ENCODE measurements at places on chromosomes 3 and 15.

- no peak for DNase-seq
Measured at GRCh38 chr15:74044267-74045110, 37.9 kb downstream of the GOLGA6A start.

DNA sequence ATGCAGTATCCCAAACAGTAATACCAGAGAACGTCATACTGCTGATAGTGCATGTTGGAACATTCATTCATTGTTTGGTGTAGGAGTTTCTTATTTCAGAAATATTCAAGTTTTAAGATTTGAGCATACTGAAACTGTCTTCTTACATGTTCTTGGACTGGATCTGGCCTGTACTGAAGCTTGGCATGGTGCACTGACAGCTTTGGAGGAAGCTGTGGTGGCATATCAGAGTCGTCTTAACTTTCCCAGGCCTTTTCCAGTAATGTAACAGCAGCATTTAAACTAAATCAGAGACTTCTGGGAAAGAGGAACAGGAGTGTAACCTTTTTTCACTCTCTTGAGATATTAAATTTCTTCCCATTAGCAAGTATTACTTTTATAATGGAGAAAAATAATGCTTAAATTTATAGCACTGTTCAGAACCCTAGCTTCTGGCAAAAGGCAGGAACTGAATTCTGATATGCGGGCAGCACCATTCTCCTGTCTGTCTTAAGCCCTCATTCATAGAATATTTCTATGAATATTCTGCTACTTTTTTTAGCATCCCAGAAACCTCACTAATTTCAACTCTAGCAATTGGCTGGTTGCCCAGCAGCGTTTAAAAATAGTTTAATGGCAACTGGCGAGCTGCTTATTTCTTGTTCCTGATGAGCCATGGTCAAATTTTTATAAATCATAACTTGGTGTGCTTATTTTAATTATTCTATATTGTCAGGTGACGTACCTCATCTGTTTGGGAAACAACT lies 31.1 kb downstream of the DNAJC13 start:
- no peak for DNase-seq

DNA sequence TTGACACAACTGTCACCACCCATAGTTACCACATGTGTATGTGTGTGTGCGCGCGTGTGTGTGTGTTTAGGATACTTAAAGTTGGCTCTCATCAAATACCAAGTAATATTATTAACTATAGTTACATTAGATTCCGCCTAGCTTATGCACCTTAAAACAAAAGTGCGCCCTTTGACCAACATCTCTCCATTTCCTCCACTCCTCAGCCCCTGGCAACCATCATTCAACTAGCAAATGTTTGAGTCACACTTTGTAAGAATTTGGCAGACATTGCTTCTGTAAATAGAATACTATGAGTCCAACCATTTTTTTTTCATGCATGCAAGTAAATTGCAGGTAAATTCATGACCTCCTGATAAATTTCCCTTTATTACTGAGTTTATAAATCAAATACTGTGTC lies 169.3 kb downstream of the GBE1 start:
- no peak for DNase-seq

- DNase-seq = no peak
Measured at GRCh38 chr3:48934333-48934991, 15.8 kb downstream of the ARIH2 start.

DNA sequence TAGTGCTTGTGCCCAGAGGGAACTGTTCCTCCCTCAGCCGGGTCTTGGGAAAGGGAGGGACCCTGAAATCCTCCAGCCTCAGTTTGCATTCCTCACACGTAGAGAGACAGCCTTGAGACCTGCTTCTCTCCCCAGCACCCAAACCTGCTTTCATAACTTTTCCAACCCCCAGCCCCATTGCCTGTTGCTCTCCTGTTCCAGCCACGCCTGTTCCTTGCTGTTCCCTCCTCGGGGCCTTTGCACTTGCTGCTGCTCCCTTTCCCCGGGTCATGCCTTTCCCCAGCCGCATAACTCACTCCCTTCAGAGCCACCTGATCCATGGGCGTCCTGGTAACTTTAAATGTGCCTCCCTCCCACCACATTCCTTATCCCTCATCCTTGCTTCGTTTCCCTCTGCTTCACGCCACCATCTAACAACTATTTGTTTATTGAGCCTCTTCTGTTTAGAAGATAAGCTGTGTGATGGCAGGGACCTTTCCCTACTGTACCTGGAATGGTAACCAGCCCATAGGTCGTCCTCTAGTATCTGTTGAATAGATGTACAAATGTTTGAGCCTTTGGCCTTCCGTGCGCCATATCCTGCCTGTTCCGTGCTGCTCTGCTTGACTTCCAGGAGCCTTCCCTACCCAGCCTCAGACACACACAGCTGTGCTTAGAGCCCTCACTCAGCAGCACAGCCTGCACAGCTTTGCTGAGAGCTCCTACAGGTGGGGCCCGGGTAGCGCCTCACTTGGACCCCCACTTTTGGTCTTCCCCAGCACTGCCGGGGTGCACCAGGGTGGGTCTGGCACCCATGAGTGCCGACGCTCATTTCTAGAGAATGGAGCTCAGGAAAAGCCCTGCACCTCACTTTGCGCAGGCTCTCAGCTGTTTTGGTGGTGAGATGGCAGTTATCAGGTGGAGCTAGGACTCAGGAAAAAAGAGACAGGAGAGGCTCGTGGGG lies 60.2 kb downstream of the SCN5A start:
- no peak for DNase-seq

DNA sequence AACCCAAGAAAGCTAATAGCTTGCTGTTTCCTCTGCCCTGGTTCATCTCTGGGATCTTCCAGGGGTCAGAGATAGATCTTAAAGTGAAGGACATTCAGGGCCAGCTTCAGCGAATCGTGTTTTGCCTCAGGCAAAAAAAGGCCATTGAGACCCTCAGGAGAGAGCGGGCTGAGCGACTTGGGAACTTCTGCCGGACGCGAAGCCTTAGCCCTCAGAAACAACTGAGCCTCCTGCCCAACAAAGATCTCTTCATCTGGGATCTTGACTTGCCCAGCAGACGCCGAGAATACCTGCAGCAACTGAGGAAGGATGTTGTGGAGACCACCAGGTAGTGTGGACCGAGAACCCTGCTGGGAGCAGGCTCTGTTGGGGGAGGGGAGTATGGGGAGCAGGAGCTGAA lies 42.5 kb downstream of the CDAN1 start:
- DNase-seq = no peak

GRCh38 chr3:13618836-13619235 lies 69.9 kb downstream of the FBLN2 start:
- DNase-seq = no peak

DNA sequence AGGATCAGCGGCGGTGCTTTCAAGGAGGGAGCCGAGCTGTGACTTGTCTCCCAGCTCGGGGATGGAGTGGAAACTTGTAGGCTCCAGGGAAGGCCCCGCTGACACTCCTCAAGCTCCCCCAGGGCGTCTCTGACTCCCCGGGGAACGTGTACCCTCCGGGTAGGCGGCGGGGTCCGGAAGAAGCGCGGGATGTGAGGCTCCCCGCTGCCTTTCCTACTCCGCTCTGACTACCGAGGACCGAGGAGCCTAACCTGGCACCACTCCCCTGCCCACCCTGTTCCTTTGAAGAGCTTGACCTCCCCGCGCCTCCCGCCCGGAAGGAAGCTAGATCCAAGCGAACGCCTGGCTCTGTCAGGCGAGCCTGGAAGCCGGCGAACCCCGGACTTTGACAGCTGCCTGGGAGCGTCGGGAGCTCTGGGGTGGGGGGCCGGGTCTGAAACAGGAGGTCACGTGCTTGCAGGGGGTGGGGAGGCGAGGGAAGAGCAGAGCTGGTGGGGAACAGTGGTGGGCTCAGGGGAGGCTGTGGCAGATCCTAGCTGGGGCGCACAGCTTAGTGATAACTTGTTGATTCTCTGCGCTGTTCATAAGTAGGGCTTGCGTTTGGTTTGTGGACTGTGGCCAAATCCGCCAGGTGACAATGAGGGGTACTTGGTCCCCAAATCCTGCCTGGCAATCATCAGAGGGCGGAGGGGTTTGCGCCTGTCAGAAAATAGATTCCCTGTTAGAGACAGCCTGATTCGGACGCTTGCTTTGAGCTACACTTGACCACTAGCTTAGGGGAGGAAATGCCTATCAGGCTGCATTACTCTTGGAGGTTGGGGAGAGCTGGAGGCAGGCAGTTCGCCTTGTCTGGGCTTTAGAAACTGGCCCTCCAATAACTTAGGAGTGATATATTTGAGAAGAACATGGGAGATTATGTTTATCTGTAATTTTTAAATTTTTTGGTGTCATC lies 1.2 kb downstream of the CLSTN2 start:
- DNase-seq = no peak

- DNase-seq = no peak
Measured at GRCh38 chr3:54659347-54659746, 268.5 kb downstream of the LRTM1 start.

- DNase-seq = no peak
Measured at GRCh38 chr3:60045686-60046085, 995.9 kb upstream of the CFAP20DC start.

DNA sequence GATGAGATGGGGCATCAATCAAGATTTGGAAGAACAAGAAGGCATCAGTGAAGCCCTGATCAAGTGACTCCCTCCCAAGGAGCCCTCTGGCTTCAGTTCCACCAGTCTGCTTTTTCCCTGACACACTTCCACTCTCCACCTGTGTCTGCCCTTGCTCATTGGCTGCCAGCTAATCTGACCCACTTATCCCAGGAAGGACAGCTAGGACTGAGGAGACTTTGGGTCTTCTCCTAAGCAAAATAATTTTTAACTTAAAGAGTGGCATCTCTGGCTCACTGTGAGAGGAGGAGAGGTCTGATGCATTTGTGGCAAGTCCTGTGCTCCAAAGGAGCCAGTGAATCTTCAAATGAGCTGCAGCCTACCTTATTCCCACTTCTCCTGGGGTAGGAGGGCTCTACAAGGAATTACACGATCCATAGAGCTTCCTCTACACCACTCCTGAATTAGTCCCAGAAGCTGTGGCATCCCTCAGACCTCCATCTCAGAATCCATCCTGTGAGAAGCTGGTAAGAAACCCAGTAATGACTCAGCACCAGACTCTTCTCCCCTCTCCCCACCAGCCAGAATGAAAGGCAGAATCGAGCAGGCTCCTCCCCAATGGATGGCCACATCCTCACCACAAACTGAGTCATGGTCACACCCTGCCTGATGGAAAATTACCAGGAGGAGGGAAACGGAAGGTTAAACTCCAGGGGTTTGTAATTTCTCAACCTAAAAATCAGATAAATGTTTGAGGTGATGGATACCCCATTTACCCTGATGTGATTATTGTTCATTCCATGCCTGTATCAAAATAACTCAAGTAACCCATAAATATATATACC lies 6.3 kb upstream of the PKM start:
- DNase-seq = peak; percentile 93

DNA sequence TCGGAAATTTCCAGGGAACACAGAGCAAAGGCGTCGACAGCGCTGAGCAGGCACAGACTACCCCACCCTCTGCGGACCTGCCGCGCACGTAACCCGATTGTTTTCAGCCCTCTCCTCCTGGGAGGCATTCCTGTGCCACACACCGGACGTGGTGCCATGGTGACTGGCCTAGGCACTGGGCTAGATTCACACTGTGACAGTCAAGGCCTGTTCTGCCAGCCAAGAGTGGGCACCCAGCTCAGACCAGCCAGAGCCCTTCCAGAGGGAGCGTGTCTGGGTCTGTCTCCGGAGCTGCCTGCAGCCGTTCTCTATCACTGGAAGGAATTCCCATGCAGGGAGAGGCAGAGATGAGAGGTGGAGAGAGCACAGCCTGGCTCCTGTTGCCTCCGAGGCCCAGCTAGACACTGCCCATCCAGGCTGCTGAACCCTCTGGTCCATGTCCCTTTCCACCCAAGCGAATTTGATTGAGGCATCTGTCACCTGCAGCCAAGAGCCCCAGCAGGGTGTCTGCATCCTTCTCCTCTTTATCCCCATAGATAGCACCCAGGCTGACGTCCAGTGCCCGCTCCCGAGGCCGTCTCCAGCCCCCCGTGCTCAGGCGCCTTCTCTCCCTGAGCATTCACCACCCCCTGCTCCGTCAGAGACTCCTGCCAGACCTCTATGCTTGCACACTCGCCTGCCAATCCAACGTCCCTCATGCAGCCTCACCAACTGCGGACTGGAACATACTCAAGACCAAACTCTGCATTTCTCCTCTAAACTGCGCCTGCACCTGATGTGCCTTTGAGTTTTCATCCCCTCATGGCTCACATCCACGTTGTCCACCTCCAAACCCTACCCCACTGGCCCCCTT lies 267.5 kb downstream of the OCA2 start:
- DNase-seq = no peak

GRCh38 chr3:127483902-127484591 lies 106.5 kb downstream of the TPRA1 start:
- peak; percentile 17 for DNase-seq

- no peak for DNase-seq
Measured at GRCh38 chr15:80266113-80266512, 14.1 kb upstream of the CTXND1 start.

GRCh38 chr3:138833899-138834595 lies 681 bp downstream of the PIK3CB start:
- peak; percentile 46 for DNase-seq

GRCh38 chr3:142218703-142219102 lies 6.7 kb downstream of the GK5 start:
- no peak for DNase-seq

GRCh38 chr3:65993134-65993900 lies 45.4 kb downstream of the MAGI1 start:
- no peak for DNase-seq

DNA sequence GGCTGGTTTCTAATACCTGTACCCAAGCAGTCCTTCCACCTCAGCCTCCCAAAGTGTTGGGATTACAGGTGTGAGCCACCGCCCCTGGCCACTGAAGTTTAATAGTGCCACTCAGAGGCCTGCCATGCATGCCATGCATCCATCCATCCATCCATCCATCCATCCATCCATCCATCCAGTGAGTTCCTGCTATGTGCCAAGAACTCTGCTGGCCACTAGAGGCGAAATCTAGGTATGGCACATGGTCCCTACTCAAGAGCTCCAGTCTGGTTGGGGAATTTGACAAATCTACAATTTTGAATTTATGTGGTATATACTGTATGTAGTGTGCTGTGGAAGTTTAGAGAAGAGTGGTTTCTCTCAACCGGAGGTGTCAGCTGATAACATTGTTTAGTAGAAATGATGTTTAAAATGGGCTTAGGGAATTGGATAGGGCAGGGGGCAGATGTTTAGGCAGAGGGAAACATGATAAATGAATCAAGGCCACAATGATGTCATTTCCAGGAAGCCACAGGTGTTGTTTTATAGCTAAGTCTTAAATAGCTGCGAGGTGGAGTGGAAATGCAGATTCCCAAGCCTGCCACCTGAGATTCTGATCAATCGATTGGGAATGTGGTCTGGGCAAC lies 384.4 kb upstream of the C2CD4B start:
- peak; percentile 4 for DNase-seq

DNA sequence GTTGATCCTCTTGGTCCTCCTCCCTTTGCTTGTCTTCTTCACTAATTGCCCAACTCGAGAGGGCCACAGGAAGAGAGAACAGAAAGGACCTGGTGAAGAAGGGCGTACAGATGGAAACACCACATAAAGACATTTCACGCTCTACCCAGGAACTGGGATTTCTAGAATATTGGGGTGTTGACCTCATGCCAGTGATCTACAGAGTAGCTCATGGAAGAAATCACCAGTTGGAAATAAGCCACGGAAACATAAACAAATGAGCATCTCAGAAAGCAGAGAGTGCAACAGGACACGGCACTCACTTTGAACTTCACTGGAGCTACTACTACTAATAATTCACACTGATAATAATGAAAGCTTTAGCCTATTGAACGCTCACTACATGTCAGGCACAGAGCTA lies 84.6 kb upstream of the ARHGEF3 start:
- no peak for DNase-seq

GRCh38 chr3:12984023-12984823 lies 89.0 kb downstream of the IQSEC1 start:
- no peak for DNase-seq

- DNase-seq = no peak
Measured at GRCh38 chr15:25464383-25464782, 25.6 kb upstream of the UBE3A start.

All from HL-60 (cell line).